ENCODE measurements at places on chromosomes 1 and 21.
A peak's percentile ranks its signal among the peaks of the same experiment; 100 is the strongest.

- no peak for DNase-seq
These were observed 2.0 kb downstream of the HUNK start for GRCh38 chr21:31874812-31875212.

DNA sequence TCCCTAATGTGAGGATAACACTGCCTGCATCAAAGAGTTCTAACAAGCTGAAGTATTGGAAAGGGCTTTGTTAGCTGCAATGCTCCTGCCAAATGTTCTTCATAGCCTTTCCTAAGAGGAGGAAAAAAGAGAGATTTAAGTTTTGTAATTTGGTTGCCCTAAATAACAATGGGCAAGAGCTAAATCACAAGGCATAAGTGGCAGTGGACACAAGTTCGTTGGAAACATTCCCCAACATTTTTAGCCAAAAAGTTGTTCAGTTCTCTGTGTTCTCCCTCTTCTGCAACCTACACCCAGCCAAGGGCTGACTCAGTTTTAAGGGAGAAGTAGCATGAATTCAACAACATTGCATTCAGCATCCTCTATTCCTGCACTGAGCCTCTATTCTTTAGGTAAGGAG, 2.6 kb upstream of the UQCRHL start:
- DNase-seq, result no peak

DNA sequence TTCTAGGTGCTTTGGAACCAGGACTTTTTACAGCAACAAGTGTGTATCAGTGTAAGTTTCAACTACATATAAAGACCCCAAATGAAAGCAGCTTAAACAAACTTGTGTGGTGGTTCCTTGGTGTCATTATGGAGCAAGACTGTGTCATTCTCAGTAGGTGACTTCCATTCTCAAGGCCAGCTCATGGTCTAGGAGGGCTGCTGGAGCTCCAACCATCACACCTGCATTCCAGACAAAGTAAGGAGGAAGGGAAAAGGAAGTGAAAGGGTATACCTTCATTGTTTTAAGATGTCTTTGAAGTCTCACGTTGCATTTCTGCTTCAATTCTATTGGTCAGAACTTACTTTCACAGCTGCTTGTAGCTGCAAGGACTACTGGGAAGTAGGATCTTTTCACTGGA, 188.6 kb downstream of the C1orf94 start:
- no peak for DNase-seq

GRCh38 chr1:93701629-93702028, 20.0 kb upstream of the BCAR3 start:
- no peak for DNase-seq

- no peak for DNase-seq
These were observed 132.5 kb upstream of the LYPLAL1 start for GRCh38 chr1:219041141-219041540.

GRCh38 chr1:44531785-44532566, 126.9 kb downstream of the RNF220 start:
- DNase-seq, result no peak

- no peak for DNase-seq
These were observed 46.5 kb downstream of the TRAPPC10 start for GRCh38 chr21:44058652-44058964.

DNA sequence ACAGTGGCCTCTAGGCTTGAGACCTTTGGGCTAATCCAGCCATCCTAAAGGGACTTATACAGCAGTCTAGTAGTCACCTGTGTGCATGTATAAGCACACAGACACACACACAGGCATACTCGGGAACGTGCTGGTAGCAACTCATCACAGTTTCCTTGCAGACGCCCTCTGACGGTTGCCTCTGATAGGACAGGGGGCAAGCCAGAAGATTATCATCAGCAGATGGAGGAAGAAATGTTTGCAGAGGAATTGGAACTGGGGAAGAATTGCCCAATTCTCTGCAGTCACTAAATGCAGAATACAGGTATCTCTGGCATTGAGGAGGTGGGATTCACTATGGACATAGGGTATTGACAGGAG, 222.2 kb downstream of the C1orf94 start:
- no peak for DNase-seq

DNA sequence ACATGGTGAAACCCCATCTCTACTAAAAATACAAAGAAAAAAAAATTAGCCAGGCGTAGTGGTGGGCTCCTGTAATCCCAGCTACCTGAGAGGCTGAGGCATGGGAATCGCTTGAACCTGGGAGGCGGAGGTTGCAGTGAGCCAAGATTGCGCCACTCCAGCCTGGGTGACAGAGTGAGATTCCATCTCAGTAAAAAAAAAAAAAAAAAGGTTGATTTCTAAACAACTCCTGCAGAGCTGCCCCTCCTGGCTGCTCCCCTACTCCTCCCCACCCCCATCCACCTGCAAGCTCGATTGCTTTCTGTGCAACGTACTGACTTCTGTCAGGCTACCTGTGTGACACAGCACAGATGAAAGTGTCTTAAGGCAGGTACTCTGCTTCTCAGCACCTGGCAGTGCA, 13.3 kb downstream of the ETV3L start:
- DNase-seq, result no peak

GRCh38 chr1:197955486-197956394, 38.6 kb downstream of the LHX9 start:
- peak; percentile 4 for DNase-seq

GRCh38 chr1:176843352-176844297, 320.9 kb downstream of the ASTN1 start:
- DNase-seq, result peak; percentile 18

DNA sequence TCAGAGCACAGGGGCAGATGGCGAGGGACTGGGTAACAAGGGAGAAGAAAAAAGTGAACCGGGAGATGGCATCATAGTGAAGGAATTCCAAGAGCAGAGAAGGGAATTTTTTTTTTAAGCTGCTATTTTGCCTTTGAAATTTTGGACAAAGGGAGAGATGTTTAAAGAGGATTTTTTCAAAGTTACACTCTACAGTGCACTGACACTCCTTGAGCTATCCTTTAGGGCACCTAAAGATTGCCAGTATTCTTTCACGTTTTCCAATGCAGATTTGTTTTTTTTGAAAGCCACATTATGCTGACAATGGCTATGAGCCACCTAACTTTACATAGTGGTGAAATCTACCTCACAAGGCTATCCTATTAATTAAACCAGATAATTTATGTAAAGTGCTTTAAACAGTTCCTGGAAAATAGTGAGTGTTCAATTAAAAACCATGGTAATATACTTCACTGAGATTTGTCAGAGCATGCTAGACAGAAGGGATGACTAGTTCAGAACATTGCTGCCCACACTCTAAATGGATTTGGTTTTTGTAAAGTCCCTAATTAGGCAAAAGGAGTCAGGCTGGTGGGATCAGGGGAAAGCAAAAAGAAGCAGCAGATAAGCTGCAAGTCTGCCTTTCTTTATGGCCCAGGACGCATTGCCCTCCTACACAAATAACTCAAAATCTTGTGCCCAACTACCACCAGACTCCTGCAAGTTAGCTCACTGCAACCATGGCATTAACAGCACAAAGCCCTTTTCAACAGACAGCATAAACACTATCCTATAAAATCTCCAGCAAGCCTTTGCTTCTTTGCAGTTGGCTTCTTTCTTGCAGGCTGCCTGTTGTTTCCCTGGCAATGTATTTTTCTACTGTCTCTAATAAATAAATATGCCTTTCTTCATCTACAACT, 53.9 kb downstream of the PRDX6 start:
- DNase-seq, result no peak

DNA sequence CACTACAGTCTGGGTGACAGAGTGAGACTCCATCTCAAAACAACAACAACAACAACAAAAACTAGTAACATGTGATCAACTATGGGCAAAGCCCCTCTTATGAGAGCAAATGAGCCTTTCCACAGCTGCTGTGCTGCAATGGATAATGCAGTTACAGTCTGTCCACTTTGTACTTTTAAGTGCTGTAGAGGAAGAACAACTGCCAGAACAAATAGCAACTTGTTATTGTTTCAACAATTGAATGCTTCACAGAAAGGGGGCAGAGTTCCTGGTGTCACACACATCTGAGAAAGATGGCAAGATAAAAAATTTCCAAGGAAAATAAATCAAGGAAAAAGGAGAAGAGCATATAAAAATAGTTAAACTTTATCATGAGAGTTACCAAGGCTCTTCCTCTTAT, 243.6 kb upstream of the DMRTA2 start:
- DNase-seq, result no peak

DNA sequence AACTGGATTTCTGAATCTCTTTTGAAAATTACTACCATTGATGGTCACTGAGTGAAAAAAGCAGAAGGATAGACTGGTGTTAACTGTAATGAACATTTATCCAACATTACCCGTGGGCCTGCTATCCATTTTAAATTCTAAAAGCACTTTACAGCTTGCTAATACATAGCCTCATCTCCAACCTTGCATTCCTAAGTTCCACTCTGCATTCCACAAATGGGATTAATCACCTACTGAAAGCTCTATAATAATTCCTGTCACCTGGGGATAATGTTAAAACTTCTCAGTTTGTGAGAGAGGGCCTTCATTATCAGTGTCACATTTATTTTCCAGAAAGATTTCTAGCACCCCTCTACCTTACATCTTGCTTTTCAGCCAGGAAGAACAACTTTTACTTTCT, 38.2 kb downstream of the PTPRC start:
- DNase-seq, result no peak

GRCh38 chr1:217892750-217893149, 261.6 kb downstream of the SPATA17 start:
- DNase-seq, result no peak

DNA sequence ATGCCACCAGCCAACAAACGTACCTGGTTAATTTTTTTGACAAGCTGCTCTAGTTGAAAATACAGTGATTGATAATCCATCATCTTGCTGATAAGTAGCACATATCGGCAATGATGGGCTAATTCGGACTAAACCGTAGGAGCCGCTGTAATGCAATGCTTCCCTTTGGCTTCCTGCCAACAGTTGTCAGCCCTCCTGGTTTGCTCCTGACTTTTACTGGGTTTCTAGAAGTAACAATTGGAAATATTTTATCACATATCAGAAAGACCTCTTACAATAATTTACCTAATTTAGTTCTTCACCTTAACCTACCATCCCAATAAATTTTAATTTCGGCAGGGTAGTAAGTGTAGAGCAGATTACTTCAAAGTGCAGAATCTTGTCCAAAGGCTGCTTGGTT, 148.5 kb downstream of the DHRS3 start:
- DNase-seq, result no peak

- DNase-seq, result no peak
These were observed 272.7 kb downstream of the HHIPL2 start for GRCh38 chr1:222275001-222275728.

- no peak for DNase-seq
These were observed 87.4 kb downstream of the GPR52 start for GRCh38 chr1:174535207-174535606.

- DNase-seq, result no peak
These were observed 20.9 kb downstream of the USP48 start for GRCh38 chr1:21762022-21762404.

- no peak for DNase-seq
These were observed 15.1 kb downstream of the S100A7A start for GRCh38 chr1:153431427-153431826.

DNA sequence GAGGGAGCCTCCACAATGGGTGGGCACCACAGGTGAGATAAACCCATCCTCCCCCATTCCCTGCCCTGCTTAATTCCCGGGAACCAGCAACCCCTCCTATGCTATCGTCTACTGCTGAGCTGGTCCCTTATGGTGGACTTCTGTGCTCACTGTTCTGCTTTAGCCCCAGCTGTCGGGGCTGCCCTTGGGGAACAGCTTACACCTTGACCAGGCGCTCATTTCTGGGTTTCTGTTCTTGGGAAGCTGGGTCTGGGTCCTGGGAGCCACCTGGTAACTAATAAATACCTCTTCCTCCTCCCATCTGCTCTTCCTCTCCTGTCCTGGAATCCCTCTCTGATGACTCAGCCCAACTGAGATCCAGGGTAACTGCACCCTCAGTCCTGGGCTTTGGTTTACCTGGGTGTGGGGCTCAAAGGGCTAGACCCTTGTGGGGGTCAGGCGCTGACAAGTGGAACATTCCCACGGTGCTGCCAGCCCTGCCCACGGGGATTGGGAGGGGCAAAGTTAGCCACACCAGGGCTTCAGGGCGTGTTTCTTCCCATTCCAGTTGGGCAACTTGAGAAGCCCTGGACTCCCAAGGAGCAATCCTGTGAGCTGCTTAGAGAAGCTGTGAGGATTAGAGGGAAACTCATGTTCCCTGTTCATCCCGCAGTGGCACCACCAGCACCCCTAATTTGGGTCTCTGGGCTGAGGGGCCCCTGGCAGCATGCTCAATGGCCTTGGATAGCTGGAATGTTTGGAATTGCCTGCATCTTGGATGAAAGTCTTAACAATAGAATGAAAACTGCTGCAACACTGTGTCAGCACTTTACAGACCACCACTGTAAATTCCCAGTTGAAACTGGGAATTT, 1.6 kb downstream of the PCAT6 start:
- DNase-seq, result no peak

DNA sequence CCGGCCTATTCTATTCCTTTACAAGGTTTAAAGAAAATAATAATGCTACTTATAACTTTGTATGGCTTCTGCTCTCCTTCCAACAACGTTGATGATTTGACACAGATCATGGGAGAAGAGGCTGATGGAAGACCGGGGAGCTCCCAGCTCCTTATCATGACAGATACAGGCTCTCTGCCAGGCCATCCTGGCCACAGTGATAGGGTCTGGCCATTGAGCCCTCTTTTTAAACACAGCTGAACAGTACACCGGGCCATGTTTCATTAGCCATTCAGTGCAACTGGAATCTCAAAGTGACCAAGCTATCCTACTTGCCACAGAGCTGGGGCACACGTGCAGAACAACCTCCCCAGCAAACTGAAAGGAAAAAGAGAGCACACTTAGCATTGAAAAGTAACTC, 34.9 kb downstream of the DNAJC11 start:
- DNase-seq, result no peak

DNA sequence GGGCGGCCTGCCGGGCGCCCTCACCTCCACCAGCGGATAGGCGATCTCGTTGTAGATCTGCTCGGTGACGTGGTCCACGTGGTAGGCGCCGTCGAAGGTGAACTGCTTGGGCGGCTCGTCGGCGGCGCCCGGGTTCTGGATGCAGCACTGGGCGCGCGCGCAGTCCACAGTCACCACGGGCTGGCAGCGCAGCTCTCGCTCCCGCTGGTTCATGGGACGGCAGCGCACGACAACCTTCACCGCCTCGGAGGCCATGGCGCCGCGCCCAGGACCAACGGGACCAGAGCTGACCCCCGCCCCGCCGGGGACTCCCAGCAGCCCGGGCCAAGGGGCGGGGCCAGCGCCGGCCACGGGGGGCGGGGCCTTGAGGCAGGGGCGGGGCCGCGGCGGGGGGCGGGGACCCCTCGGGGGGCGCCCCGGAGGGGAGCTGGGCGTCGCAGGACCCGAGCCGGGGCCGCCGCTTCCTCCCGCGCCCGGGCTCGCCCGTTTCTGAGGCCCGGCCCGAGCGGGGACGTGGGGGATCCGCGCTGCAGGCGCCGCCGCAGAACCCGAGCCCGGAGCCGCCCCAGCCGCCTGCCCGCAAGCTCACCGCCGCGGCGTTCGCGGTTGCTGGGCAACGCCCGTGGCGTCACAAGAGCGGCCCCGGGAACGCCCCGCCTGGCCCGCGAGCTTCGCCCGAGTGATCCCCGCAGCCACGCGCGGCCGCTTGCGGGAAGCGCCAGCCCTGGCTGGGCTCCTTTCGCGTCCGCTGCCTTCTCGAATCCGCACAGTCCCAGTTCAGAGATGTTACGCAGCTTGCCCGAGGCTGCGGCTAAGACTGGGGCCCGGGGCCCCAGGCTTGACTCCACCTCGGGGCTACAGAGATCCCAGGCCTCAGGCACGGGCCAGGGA, at the start of gene KIF17:
Gene KIF17, minus strand, starts transcription at position 556 of the 891 bp plus-strand sequence. Its CDS starts 301 bp downstream, at position 255.
- no peak for DNase-seq
